ENCODE measurements at places on chromosomes 4 and X.
A peak's percentile ranks its signal among the peaks of the same experiment; 100 is the strongest.

- peak; percentile 58 for DNase-seq
Observed at GRCh38 chr4:48813964-48814363, 16.9 kb upstream of the OCIAD1 start.

GRCh38 chr4:115275615-115276014, 162.2 kb upstream of the NDST4 start:
- no peak for DNase-seq

GRCh38 chr4:73676861-73677323, 56.7 kb upstream of the RASSF6 start:
- no peak for DNase-seq

- no peak for DNase-seq
Observed at GRCh38 chr4:39928538-39928937, 49.2 kb downstream of the PDS5A start.

GRCh38 chrX:86805241-86805640, 657.0 kb downstream of the DACH2 start:
- no peak for DNase-seq

- DNase-seq, result no peak
Observed at GRCh38 chr4:21134994-21135393, 434.7 kb downstream of the PACRGL start.

- DNase-seq, result no peak
Observed at GRCh38 chr4:147039976-147040575, 94.4 kb upstream of the TTC29 start.

- DNase-seq, result no peak
Observed at GRCh38 chr4:48078862-48079655, 55.0 kb downstream of the TXK start.

GRCh38 chrX:10217198-10217597, 60.4 kb downstream of the CLCN4 start:
- no peak for DNase-seq

GRCh38 chrX:70429759-70430158, 6.6 kb downstream of the GDPD2 start:
- no peak for DNase-seq

GRCh38 chr4:65589331-65589730, 81.0 kb downstream of the EPHA5 start:
- DNase-seq, result no peak

DNA sequence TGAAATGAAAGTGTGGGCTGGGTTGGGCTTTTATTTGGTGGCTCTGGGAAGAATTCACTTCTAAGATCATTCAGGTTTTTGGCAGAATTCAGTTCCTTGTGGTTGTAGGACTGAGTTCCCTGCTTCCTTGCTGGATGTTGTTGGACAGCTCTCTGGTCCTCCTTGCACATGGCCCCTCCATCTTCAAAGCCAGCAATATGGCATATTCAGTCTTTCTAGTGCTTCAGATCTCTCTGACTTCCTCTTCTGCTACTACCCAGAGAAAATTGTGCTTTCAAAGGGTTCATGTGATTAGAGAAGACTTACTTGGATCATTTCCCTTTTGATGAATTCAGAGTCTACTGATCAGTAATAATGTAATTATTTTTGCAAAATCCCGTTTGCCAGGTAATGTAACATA, 12.8 kb upstream of the IGFBP7 start:
- no peak for DNase-seq

DNA sequence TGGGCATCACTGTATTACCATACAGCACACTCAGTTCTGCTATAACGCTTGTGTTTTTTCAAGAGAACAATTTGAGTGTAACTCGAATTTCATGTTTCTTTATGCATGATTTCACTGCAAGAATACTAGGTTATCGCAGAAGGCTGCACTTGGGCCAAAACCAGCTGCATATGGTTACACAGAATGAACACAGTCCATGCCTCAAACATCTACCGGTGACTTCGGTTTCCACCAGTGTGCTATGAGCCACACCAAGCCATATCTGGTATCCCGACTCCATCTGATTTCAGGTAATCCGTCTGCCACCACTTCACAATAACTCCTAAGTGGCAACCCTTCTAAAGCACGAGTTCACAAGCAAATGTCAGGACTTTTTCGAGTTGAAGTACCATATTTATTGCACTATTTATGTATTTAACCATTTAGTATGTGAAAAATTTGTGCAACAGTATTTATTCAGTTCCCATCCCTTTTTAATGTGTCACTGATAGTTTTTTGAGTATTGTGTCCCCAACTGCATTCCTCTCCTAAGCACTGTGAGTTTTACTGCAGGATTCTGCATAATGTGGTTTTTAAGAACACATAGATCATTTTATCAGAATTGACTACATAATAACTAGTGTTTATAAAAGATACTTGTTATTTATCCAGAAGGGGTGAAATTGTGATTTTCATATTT, 111.8 kb downstream of the APBB2 start:
- DNase-seq, result no peak

DNA sequence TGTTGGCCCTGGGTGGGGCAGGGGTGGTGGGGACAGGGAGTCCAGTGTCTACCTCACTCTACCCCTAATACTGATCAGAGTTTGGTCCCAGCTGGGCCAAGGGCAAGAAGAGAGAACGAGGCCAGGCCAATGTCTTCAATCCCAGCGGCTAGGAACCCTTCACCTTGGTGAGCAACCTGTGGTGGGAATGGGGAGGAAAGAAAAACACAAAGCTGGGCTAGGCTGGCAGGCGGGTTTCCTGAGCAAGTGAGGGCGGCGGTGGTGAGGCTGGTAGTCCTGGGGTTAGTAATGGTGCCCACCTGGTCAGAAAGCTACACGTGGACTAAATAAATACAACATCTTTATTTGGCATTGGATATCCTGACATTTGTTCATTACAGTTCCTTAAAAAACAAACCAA, 5.6 kb downstream of the PQBP1 start:
- no peak for DNase-seq

- DNase-seq, result no peak
Observed at GRCh38 chr4:74100531-74100930, 1.5 kb upstream of the CXCL2 start.

DNA sequence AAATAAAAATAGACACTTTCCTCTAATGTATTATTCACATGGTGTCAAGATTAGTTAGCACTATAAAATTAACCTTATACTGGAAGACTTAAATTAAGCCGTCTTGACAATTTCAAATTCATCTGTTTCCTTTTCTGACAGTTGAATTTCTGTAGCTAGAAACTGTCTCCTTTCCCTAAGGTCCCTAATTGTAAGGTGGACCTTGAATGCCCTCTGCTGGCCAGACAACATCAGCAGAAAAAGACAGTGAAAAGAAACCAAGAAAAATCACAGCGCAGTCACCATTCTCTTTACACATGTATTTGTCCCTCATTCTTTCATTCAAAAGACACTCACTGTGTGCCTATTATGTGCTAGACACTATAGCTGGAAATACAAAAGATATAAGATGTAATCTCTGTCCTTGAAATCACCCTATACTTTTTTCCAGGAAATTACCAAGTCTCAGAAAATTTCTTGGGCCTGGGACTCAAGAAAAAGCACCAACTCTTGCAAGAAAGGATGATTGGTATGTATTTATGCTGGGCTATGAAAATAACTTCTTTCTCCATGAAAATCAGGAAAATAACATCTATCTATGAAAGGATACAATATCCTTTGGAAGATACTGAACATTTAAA, 32.7 kb upstream of the AMBN start:
- DNase-seq, result no peak

DNA sequence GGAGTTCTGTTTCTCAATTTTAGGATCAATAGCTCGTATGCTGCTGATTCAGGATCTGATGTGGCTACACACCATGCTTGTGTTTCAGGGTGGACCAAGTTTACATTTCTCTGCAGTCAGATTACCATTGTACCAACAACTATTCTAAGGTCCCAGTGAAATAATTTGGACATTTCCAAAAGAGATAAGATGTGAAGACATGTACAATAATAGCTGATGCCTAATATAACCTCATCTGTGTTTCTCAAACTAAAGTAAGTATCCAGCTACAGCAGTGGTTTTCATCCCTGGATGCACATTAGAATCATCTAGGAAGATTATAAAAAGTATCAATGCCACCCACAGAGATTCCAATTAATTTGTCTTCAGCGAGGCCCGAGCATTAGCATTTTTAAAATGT, 209.7 kb downstream of the ANTXR2 start:
- no peak for DNase-seq

GRCh38 chrX:153801669-153802068, 7.2 kb downstream of the SSR4 start:
- no peak for DNase-seq

DNA sequence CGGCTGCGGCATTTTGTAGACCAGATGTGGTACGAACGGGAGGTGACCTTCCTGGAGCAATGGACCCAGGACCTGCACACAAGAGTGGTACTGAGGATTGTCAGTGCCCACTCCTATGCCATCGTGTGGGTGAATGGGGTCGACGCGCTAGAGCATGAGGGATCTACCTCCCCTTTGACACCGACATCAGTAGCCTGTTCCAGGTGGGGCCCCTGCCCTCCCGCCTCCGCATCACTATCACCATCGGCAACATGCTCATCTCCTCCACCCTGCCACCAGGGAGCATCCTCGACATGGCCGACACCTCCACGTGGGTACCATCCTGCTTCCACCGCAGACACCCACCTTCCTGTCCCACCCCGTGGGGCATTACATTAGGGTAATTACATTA, 46.2 kb downstream of the SMARCA5 start:
- no peak for DNase-seq

DNA sequence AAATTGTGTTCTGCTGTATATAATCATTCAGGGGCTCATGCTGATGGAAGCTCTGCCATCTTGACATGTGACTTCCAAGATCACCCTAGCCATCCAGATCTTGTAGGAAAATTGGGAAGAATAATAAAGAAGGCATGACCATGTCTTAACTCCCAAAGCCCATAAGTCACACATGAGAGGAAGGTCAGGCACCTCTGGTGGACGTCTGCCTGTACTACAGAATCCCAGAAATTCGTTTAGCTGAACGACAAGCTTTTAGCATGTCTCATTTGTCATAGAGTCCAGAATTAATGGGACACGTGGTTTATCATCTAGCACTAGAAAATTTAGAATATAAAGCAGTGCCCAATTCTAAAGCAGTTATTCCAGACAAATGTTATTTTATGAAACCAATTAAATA, 212.7 kb downstream of the CENPC start:
- no peak for DNase-seq

- peak; percentile 79 for DNase-seq
Observed at GRCh38 chr4:2931512-2932301, 31.5 kb downstream of the NOP14 start.

GRCh38 chr4:48194971-48195370, 60.9 kb upstream of the TXK start:
- DNase-seq, result no peak

DNA sequence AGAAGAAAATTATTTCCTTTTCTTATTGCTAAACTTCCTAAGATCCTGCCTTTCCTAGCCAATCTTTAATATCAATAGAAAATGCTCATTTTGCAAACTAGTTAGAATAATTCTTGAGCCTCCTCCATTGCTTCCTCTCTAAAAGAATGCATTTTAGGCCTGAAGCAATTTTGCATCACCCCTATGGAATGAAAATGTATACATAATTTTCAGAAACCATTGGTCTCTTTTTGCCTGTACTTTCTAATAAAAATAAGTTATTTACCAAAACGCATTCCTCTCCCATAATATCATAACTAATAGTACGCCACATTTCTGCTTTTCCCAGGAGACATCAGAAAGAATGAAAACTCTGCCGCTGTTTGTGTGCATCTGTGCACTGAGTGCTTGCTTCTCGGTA, 1.7 kb downstream of the MUC7 start:
- DNase-seq, result no peak

DNA sequence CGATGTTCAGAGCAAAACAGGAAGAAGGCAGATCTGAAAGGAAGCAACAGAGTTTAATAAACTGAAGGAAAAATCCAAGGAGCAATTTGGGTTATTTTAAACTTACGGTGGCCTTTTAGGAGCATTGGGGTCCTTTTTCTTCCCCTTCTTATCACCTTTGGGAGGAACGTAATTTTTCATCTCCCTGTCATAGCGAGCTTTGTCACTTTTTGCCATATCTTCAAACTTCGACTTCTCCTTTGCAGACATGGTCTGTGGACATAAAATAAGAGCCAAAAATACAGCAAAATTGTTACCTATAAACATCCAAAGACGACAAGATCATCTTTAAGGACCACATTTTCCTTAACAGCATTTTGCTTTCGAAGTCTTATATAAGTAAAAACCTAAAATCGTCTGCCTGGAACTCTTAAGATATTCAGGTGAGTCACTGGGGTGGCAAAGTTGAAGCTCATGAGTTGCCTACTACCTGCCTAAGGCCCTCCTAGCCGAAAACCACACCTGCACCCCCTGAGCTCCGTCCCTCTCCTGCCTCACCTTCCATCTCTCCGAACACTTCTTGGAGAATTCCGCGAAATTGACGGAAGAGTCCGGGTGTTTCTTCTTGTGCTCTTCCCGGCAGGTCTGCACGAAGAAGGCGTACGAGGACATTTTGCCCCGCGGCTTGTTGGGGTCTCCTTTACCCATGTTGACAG, 1.0 kb downstream of the HMGB2 start:
- no peak for DNase-seq

GRCh38 chrX:39716401-39716800, 381.4 kb downstream of the BCOR start:
- no peak for DNase-seq

- no peak for DNase-seq
Observed at GRCh38 chrX:130688360-130688759, 214.6 kb downstream of the ENOX2 start.

GRCh38 chr4:173704201-173704600, 174.2 kb upstream of the HAND2 start:
- no peak for DNase-seq

- DNase-seq, result peak; percentile 73
Observed at GRCh38 chrX:40273356-40274050, 175.7 kb upstream of the BCOR start.

DNA sequence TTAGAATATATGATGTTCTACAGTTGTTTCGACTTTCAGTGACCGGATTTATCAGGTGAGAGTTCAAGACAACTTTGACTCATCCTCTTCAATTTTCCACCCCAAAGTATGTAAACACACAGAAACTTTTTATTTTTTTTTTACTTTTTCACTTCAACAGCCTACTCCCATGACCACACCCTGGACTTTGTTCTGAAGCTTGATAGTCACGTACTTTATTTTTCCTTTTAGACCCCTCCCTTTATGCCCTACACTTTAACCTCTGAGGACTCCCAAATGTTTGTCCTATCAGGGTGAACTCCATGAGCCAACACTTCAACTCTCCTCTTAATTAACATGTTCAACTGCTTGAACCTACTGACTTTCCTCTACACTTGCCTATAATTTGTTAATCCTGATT, 2.5 kb upstream of the DDX60 start:
- no peak for DNase-seq

- no peak for DNase-seq
Observed at GRCh38 chr4:21569638-21570037, 378.9 kb downstream of the KCNIP4 start.
